Frontal cortex (tissue), 4 donors: ENCODE measurements at places on chromosomes 1 and 21. TPM values are rescaled to one million over a fixed set of nuclear protein-coding genes. Genes with fewer than 3 reads are reported as not detected.

The SPRR3 gene
- not detected for total RNA-seq

The FCRL5 gene
- total RNA-seq = not detected

The TCEA3 gene
- total RNA-seq = 2.0 TPM

DNA sequence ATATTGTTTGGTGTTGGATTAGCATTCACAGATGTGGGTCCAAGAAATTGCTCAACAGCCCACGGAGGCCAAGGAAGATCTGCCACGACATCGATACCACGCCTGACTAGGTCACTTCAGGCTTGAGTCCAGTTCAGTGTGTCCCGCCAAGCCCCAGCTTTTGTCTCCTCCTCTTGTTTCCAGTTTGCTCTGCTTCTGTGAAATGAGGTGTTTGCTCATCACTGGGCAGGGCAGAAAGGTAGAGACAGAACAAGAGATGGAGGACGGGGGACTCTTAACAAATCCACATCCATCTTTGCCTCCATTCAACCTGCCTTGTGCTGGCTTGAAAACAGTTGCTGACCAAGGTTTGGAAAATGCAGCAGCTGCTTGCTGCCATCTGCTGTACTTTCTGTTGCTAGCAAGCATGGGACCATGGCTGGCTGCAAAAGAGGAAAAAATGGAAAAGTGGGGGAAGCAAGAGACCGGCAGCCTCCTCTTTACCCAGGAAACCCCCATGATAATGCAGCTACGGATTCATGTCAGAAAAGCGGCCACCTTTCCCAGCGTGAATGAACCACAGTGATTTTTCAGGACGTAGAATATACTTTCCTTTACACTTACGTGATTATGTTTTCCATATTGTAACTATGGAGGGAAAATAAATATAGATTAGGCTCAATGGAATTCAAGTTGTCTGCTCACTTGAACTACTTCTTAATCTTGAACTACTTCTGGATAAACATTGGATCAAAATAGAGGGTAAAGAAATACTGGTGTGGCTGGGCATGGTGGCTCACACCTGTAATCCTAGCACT is 80.2 kb upstream of the GREM2 start:
- no peak for DNase-seq
